ENCODE measurements at places on chromosomes 12 and 14. TPM values are rescaled to one million over a fixed set of nuclear protein-coding genes. Genes with fewer than 3 reads are reported as not detected.

Gene TSPAN11
- total RNA-seq = not detected

Gene OR4K13
- total RNA-seq = not detected

Gene ARHGEF25
- total RNA-seq = 2.3 TPM

Gene GDF3
- total RNA-seq = not detected

Gene TAS2R7
- total RNA-seq = not detected

Gene TRIM9
- total RNA-seq = 1.6 TPM

Gene CRIP2
- total RNA-seq = 1.0 TPM

Gene OASL
- 3.3 TPM for total RNA-seq

Gene CLBA1
- 4.0 TPM for total RNA-seq

Gene PUS1
- 110 TPM for total RNA-seq

Gene IFI27
- 1.3 TPM for total RNA-seq

Gene MANSC4
- total RNA-seq = not detected

Gene SRP54
- total RNA-seq = 74.1 TPM

Gene SIRT4
- total RNA-seq = 3.7 TPM

Gene CLEC9A
- not detected for total RNA-seq

Gene TMEM132C
- not detected for total RNA-seq

Gene RND1
- total RNA-seq = 2.3 TPM

Gene PRPH
- total RNA-seq = not detected

Gene ACOT6
- not detected for total RNA-seq

Gene CKAP4
- total RNA-seq = 15.3 TPM

Gene SERPINA4
- total RNA-seq = not detected

Gene LRFN5
- total RNA-seq = not detected

Gene CIROP
- total RNA-seq = not detected

Gene CLEC12A
- total RNA-seq = not detected

Gene ADGRD1
- 0.57 TPM for total RNA-seq

Gene IQSEC3
- 1.4 TPM for total RNA-seq

Gene VRTN
- total RNA-seq = not detected

Gene INHBC
- not detected for total RNA-seq

Gene C12orf54
- total RNA-seq = not detected

Gene SLC35E3
- total RNA-seq = 6.0 TPM

Gene SDR9C7
- not detected for total RNA-seq

Gene KRT83
- total RNA-seq = not detected

Gene PTPRR
- total RNA-seq = not detected

Gene EIF2S3B
- total RNA-seq = 1.5 TPM

Gene ADAMTS20
- not detected for total RNA-seq

Gene TAS2R50
- 0.19 TPM for total RNA-seq

Gene ARID4A
- 16.8 TPM for total RNA-seq

Gene NPAS3
- total RNA-seq = not detected

Gene NINJ2
- 2.3 TPM for total RNA-seq

Gene ABHD4
- total RNA-seq = 8.1 TPM

Gene KRT82
- not detected for total RNA-seq

Gene PTHLH
- total RNA-seq = 0.19 TPM

Gene NID2
- not detected for total RNA-seq

Gene RECQL
- 90.4 TPM for total RNA-seq

Gene HRK
- total RNA-seq = not detected

Gene CARMIL3
- 1.2 TPM for total RNA-seq

Gene SELPLG
- total RNA-seq = 28.8 TPM

Gene CHGA
- total RNA-seq = not detected

Gene OLR1
- not detected for total RNA-seq
